ENCODE measurements at places on chromosomes 6 and 20.

DNA sequence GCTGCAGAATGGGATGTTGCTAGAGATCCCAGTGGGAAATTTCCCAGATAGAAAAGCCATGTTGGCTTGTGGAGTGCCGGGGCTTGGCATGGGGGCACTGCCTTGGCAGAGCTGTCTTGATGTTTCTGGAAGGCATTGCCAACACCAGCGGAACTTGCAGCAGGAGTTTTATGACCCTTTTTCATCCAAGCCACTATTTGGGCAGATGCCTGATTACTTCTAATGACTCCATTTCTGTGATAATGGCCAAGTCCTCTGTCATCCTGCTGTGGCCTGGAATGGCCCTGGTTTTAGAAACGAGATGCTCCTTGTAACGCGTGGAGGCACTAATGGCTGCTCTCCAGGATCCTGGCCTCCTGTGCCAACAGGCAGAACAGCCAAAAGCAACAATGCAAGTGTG, 229.0 kb downstream of the ZNF217 start:
- no peak for DNase-seq

- no peak for DNase-seq
Observed at GRCh38 chr6:66179361-66179760, 472.3 kb upstream of the EYS start.

DNA sequence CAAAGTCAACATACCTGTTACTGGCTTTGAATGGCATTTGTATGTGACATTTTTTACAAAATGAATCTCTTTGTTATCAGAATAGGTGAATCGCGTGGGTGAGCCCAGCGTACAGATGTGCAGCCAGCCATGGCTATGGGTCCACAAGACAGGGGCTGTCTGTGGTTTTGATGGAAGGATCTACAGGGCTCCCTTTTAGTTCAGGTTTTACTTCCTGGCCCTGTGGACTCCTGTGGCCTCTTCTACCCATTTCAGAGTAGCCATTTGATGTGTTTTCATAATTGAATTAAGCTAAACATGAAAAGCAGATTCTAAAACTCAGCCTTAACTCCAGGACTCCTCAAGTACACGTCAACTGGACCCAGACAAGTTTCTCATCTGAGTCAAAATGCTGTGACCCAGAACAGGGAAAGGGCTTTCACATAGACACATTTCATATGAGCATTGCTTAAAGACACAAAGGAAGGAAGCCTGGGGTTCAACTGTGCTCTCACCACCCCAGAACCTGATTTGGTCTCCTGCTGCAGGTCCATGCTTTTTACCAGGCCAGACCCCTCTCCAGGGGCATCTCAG, 105.3 kb upstream of the NAA20 start:
- no peak for DNase-seq

- peak; percentile 77 for DNase-seq
Observed at GRCh38 chr6:166712286-166713228, 85.5 kb upstream of the RPS6KA2 start.

DNA sequence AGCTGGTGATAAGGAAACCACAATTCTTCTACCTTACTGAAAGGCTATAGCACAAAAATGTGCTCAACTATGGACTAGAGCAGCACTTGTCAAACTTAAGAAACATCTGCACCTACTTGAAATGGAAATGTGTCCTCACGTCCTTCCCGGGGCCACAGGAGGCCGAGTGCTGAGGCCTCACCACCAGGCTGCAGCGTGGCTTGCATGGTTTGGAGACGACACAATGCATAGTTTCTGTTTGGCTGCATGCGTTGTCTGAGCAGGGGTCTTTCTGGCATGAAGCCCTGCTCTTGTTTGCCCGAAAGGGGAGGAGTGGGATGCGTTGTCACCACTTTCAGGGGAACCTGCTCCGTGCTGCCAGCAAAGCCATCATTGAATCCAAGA, 228.8 kb downstream of the TTLL2 start:
- DNase-seq = no peak

GRCh38 chr20:33567949-33568348, 78.1 kb downstream of the CBFA2T2 start:
- DNase-seq = no peak

GRCh38 chr6:51322505-51322904, 503.8 kb downstream of the TFAP2B start:
- DNase-seq = no peak

- DNase-seq = no peak
Observed at GRCh38 chr6:21984561-21984960, 312.3 kb downstream of the PRL start.

GRCh38 chr20:18032977-18033892, 24.5 kb downstream of the OVOL2 start:
- DNase-seq = no peak

DNA sequence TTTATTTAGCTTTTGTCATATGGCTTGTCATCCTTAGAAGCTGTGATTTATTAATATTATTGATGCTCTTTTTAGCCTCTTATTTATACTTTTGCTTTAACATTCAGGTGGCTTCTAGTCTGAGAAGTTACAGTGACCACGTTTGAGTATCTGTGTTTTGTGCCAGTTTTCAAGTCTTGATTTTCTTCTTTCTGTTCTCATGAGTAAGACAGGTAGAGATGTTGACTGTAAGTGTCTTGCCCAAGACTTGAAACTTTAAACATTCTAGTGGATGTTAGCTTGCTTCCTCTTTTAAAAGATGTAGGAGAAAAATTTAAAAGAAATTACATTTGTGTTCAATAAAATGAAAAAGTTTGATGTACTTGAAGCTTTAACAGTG, 122.6 kb downstream of the LRRC1 start:
- DNase-seq = no peak

DNA sequence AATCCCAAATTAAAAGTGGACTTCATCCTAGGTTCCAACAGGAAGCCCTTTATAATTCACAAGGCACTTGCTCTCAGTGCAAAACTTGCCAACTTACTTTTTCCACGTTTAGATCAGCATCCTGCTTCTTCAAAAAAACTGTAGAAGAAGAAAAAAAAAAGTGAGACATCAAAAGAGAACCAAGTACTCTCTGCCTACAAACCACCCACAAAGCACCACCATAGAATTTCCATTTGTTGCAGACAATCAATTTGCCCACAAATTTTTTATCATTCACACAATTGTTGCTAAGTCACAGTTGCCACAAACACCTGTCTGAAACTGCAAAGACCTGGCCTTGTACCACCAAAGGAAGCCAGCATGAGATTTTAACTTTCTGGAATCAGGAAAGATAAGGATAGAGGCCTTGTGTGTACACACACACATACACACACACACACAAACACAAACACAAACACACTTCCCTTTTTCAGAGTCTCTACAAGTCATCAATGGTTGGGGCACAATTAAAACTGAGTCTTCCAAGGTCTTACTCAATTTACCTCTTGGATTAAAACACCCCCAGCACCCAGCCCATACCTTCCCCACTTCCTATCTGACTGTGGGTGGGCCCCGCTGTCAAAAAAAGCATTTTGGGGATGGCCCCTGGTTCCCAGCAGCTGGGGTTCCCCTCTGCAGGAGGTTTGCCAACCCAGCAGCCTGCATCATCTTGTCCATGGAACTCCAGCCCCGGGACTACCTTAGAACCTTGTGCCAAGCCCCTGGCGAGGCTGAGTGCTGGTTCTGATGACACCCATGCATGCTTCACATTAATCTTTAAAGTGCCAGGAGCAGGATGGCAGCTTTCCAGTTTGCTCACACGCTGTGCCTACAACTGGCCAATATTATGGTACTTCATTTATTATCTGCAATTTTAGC, 26.5 kb downstream of the FYN start:
- peak; percentile 74 for DNase-seq

DNA sequence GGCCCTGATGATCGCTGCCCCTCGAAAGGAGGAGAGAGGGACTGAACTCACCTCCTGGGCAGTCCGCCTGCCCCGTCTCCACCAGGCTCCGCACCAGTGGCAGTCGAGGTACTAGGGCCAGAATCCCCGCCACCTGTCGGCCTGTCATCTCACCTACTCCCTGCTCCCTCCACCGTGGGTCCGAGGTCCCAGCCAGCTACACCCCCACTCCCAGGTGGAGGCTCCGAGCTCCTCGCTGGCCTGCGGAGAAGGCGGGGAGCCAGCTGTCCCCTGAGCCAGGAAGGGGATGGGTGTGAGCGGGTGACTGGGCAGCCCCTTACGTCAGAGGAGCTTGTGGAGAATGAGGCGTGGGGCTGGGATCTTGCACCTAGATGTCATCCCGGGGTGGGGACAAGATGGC, 1066.5 kb upstream of the MANEA start:
- DNase-seq = no peak

DNA sequence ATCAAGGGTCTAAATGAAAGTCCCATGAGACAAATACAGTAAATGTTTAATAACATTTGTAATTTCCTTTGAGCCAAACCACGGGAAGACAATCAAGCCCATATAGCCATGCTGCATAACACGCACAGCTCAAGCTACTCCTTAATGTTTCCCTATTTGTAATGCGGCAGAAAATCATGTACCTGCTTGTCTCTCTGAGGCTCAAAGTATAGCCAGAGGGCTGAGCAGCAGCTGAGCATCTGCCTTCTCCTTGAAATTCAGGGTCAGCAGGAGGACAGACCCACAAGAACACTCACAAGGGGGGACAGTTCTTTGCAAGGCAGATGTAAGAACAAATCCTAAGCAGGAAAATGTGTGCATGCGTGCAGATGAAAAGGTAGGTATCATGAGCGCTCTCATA, 45.8 kb upstream of the JARID2 start:
- DNase-seq = no peak

DNA sequence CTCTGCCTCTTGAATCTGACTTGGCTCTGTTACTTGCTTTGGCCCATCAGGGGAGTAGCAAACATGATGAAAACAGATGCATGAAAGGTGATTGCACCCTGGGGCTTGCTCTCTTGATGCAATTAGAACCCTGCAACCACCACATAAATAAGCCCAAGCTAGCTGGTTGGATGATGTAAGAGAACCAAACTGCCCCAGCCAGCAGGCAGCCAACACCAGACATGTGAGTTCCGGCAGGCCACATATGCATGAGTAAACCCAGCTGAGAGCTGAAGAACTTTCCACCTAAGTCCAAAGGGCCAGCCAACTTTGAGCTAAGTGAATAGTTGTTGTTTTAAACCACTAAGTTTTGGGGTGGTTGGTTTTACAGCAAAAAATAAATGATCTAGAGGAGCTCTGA, 268.4 kb downstream of the FARS2 start:
- no peak for DNase-seq

GRCh38 chr6:29994826-29995225, 52.5 kb downstream of the HLA-A start:
- no peak for DNase-seq

GRCh38 chr20:19913349-19913748, 103.8 kb upstream of the NAA20 start:
- DNase-seq = no peak

DNA sequence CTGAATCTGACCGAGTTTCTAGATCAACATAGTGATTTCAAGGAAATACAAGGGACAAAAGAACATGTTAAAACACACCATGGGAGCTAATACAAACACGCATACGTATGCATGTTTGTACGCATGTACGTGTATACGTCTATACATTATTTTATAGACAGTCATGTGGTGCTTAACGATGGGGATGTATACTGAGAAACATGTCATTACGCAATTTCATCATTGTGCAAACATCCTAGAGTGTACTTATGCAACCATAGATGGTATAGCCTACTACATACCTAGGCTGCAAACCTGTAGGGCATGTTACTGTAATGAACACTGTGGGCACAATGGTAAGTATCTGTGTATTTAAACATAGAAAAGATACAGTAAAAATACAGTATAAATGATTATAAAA, 25.0 kb upstream of the NELFCD start:
- DNase-seq = no peak

- no peak for DNase-seq
Observed at GRCh38 chr6:149194820-149195558, 122.5 kb upstream of the TAB2 start.

GRCh38 chr6:30380464-30380863, 35.5 kb downstream of the RPP21 start:
- no peak for DNase-seq

GRCh38 chr6:148367411-148368024, 24.9 kb downstream of the SASH1 start:
- DNase-seq = no peak

GRCh38 chr20:38722683-38723016, 1.6 kb upstream of the SLC32A1 start:
- no peak for DNase-seq
